ENCODE measurements at places on chromosomes 2 and 18.

DNA sequence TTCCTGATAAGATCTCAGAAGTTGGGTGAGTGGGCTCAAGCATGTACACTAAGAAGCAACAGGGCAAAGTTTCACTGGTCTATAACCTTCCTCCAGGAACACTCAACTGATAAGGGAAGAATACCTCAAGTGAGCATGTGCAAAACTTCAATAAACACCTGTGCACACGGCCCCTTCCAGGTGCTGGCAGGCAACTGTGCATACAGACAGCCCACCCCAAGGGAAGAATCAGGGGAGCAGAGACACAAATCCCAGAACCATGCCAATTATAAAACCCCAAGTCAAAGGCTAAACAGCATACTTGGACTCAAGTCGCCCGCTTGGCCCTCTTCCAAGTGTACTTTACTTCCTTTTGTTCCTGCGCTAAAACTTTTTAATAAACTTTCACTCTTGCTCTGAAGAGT is 85.9 kb upstream of the RTN4 start:
- peak; percentile 34 for DNase-seq

GRCh38 chr2:241900251-241901017 is 30.9 kb downstream of the RTP5 start:
- no peak for DNase-seq

DNA sequence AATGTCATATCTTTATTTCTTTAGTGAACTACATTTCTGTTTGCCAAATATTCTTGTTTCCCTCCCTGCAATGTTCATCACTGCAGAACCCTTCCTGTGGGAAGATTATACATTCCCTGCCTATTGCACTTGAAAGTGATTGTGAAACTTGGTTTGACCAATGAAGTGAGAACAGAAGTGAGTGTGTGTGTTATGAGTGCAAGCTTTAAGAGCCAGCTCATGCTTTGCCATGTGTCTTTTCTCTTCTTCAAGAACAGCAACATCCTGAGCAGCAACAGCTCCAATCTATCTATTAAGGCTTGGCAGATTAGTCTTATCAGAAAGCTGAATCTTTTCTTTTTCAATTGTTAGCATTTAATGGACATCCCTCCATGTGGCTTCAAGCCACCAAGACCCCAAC is 42.0 kb upstream of the UBE2E3 start:
- DNase-seq: no peak

GRCh38 chr2:22929998-22930397 is 455.0 kb upstream of the KLHL29 start:
- no peak for DNase-seq

DNA sequence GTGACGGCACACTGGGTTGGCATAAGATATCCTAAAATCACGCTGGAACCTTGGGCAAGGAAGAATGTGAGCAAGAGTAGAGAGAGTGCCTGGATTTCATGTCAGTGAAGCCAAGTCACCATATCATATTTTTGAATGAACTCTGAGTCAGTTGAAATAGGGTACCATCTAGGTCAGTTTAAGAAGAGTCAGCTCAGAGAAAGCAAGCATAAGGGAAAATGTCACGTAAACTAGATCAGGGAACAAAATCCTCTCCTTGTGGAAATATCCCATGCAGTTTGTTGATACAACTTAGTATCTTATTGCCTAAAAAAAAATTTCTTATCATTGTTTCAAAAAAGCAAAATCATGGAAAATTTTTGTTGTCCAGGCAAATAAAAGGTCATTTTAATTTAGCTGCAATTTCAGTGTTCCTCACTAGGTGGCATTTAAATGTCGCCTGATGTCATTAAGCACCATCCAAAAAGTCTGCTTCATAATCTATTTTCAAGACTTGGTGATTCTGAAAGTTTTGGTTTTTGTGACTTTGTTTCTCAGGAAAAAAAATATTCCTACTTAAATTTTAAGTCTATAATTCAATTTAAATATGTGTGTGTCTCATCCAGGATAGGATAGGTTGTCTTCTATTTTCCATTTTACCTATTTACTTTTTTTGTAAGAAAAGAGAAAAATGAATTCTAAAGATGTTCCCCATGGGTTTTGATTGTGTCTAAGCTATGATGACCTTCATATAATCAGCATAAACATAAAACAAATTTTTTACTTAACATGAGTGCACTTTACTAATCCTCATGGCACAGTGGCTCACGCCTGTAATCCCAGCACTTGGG is 19.6 kb downstream of the RSAD2 start:
- peak; percentile 66 for DNase-seq

GRCh38 chr2:119766944-119767343 is 7.2 kb downstream of the PTPN4 start:
- no peak for DNase-seq

GRCh38 chr2:15383695-15384350 is 177.3 kb downstream of the NBAS start:
- no peak for DNase-seq

GRCh38 chr2:241844831-241845578 is 13.7 kb downstream of the PDCD1 start:
- DNase-seq: no peak

DNA sequence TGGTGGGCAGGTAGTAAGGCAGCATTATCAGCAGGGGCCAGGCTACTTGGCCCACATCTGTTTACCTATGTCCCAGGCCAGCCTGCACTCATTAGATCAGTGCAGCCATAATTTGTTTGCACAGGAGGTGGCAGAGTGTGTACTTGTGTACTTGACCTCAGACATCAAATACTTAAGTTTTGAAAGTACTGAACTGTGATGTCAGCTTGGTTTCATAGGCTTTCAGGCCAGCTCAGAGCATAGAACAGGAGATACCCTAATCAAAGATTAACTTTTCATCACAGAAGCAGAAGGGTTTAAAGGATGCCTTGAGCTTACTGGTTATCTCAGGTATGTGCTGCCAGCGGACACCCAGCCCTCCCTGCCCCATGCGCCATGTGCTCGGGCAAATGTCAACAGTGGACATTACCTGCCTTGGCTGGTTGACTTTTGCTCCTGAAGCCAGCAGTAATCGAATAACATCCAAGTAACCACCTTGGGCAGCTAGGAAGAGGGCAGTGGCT is 33.2 kb downstream of the ANKRD29 start:
- DNase-seq: no peak

GRCh38 chr2:234373060-234373459 is 123.8 kb downstream of the ARL4C start:
- DNase-seq: no peak

GRCh38 chr2:88828397-88829137 is 137.1 kb downstream of the RPIA start:
- peak; percentile 3 for DNase-seq

- no peak for DNase-seq
Observed at GRCh38 chr2:110121592-110121991, 6.0 kb upstream of the MALL start.

DNA sequence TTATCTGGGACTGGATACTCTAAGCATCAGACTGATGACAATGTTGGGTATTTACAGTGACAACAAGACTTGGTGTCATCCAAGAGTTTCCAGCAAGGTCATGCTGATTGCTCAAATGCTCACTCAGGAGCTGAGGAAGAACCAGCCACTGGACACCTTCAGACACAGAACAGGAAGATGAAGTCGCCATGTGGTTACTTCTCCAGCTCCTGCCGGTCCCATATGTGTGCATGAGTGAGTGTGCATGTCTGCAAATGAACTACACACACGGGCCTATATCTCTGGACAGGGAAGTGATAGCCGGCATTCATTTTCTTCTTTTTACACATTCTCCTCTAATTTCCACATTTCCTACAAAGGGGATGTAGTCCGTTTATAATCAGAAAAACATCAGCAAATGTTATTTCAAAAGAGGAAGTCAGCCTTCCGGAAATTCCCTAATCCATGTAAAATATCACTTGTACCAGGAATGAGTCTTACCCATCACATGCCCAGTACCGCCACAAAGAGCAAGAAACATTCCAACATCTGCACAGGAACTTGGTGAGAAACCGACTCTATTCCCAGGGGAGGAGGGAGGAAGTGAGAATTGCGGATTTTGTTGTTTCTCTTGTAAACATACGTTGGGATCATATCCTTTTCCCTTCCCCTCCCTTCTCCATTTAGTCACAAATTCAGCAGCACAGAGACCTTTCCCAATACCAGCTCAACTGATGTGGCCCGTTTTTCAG is 10.8 kb downstream of the RFX8 start:
- DNase-seq: no peak

- DNase-seq: no peak
Observed at GRCh38 chr2:213159768-213160167, 8.4 kb upstream of the IKZF2 start.

DNA sequence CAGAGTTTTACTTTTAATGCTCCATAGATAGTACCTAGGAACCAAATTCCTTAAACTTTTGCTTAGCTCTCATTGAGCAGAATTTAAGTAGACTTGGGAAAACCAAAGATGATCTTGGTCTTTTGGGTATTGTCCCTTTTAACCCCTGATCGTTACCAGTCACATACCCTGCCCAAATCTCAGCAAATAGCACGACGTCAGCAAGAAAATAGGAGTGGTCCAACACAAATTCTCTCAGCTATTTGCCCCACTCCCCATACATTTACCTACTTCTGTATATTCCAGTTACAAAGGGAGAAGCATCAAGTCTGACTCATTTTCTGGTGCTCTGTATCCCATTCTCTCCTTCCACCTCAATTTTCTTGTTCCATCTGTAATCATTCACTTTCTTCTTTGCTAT is 387.3 kb downstream of the CCDC85A start:
- no peak for DNase-seq

DNA sequence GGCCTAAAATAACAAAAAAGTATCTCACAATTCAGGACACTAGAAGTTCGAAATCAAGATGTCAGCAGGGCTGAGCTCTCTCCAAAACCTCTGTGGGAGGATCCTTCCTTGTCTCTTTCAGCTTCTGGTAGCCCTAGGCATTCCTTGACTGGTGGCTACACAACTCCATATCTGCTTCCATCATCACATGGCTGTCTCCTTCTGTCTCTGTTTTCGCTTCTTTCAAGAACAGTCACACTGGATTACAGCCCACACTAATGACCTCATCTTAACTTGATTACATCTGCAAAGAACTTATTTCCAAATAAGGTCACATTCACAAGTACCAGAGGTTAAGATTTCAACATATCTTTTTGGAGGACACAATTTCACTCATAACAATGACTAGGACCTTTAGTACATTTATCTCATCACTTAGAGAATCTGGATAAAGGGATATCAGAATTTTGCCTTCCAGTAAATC is 275.2 kb downstream of the IRS1 start:
- no peak for DNase-seq
